SK-N-SH (cell line): ENCODE measurements at places on chromosomes 3 and 15.

DNA sequence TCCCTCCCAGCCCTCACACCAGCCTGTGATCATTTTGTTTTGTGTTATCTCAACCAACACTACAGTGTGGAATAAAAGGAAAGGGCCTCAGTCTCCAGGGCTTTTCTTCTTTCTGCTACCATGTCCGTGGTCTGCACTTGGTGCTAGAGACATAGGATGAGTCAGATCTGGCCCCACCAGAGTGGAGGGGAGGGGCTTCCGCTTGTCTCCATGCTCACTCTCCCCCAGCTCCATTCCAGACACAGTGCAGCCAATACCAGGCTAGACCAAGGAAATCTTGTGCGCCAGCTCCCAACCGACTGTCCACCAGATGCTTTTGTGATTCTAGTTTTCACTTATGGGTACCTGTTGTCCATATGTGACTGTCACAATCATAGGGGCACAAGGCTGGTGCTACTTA lies 51.9 kb upstream of the TMEM115 start:
- peak; percentile 53 for DNase-seq

- DNase-seq: no peak
These were observed 133.2 kb upstream of the STRIT1 start for GRCh38 chr3:155426524-155427230.

DNA sequence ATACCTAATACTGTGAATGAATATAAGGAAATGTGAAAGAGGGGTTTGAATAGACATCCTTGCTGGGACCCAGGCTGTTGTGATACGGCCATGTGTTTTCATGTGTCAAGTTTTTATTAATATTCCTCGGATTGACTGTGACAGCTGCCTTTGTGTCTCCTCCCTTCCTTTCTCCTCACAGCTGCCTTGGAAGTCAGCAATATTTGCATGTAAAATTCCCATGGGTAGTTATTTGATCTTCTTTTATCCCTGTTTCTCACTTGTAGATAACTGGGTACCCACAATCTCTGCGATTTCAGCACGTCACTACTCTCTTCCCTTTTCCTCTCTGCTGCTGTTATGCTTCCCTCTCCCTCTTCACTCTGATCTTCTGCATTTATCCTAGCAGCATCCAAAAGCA lies 9.4 kb downstream of the GPR156 start:
- DNase-seq: no peak

DNA sequence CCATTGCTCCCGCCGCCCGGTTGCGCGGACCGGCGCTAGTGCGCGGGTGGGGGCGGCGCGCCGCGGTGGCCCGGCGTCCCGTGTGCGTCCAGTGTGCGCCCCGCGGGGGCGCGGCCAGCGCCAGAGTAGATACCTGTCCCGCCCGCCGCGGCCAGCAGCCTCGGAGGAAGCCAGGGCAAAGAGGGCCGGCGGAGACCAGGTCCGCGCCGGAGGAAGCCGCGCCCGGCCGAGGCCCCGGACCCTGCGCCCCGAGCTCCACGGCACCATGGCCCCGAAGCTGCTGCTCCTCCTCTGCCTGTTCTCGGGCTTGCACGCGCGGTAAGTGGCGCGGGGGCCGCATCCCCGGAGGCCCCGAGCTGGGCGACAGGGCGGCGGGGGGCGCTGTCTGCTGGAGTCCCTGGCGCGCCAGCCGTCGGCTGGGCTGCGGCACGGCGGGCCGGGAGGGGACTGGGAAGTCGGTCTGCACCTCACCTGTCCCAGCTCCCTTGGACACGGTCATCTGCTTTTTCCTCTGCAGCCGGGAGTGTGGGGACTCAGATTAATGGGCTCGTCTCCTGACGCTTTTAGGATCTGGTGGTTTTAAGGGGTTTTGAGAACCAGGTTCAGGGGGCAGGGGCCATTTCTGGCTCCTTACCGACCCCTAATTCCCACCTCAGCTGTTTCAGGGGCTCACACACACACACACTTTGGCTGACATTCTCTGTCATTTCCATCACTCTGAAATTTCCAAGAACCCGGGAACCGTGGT lies 464 bp downstream of the GABRG3 start:
- DNase-seq: peak; percentile 74

DNA sequence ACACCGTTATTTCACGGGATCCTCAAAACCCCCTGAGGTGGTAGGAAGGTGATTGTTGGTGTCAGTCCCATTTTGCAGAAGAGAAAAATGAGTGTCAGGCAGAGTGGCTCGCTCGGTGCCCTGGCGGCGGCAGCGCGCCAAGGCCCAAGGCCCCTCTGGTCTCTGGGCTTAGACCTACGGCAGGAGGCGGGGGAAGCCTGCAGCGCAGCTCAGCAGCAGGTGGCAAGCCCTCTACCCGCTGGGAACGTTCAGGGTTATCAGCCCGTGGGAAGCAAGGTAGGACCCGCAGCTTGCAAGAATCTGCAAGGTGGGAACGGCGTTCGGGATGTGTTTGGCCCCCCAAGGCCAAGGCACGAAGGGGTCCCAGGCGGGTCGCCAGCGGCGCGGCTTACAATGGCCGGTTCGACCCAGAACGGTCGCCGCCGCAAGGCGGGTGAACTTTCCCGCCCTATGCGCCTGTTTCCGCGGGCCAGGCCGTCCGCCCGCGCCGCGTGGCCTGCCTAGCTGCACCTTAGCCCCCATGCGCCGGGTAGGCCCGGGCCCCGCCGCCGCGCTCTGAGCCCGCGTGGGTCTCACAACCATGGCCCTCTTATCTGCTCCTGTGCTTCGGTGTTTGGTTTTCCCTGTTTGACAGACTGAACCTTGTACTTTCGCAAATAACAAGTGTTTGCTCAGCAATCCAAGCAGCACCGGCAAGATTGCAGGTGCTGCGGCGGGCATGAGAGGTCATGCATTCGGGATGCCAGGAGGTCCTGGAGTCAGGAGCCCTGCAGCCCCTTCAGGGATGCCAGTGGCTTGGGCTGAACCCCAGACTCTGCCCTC lies 39.7 kb downstream of the CCNL1 start:
- no peak for DNase-seq

GRCh38 chr3:169945313-169945712 lies 21.3 kb upstream of the SEC62 start:
- DNase-seq: no peak

GRCh38 chr3:38376098-38376816 lies 29.7 kb downstream of the XYLB start:
- DNase-seq: no peak

DNA sequence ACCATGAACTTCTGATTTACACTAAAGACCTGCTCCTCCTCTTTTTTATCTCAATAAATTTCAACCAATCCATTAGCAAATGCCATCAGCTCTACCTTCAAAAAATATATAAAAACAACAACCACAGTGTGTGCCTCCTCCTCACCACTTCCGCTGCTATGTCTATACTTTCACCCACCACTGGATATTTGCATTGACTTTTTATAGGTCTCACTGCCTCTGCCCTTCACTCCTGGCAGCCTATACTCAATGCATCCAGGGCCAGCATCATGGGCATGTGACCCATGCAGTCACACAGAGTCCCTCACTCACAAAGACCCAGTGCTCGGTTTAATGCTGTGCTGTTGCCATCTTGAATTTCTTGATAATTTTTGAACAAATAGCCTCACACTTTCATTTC lies 53.5 kb upstream of the CCDC54 start:
- no peak for DNase-seq

GRCh38 chr15:59138243-59138642 lies 33.3 kb downstream of the CCNB2 start:
- DNase-seq: peak; percentile 72

DNA sequence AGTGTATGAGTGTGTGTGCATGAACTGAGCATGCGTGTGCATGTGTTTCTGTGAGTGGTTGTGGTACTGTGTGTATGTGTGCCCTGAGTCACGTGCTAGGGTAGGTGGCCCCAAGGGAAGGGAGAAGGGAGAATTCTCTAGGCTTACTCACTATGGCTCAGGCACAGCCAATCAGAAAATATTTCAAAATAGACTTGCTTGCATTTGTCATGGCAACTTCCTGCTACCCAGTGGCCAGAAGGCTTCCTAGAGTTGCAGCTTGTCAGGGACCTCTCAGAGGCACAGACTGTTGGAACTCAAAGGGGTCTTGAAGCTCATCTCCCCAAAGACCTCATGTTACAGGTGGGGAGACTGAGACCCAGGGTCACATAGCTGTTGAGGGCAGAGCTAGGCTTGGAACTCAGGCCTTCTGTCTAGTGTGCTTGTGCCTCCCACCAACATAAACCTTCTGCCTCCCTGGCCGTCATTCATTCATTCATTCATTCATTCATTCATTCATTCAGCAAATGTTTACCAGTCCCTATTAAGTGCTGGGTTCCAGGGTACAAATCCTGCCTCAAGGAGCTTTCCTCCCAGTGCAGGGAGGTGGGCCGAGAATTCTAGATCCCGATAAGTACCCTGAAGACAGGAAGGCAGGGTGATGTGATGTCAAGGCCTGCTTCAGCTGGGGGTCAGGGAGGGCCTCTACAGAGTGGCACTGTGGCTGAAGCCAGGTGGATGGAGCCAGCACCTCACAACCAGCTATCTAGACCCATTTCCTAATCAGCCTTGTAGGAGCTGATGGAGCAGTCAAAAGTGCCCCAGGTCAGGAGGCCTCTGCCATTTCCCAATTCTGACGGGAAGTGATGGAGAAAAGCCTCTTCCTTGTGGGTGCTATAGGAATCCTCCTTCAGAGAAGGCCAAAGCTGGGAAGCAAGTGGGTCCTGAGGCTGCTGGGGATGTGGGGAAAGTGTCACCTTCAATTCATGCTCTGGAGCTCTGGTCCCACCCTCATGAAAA lies 10.9 kb upstream of the RFT1 start:
- DNase-seq: no peak

DNA sequence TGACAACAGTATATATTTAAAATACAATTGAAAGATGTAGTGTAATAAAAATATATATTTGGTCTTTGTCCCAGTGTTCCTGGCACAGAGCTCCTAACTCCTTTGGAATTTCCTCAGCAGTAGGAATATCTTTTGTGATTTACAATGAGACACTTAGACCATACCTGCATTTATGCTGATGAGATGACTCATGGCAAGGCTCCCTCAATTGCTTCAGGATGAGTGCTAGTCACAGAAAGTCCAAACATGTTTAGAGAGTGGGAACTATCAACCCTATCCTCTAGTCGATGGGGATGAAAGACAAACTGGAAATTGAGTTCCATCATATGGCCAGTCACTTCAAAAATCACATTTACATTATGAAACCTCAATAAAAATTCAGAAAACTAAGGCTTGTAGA lies 588.3 kb upstream of the LMCD1 start:
- no peak for DNase-seq

DNA sequence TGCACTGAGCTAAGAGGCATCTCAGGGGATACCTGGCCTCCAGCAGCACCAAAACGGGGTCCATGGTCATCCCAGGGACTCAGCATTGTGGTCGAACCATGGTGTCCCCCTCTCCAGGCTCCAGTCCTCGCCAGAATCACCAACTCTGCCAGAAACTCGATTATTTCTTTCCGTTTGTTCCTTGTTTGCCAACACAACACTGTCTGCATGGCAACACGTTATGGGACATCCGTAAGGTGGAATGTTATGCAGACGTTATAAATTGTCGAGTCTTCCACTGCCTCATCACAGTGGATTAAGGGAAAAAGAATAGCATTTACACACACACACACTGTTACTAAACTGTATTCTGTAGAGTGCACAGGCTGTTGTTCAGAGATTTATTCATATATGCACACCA lies 52.5 kb upstream of the RPL32 start:
- no peak for DNase-seq

GRCh38 chr3:11523572-11524101 lies 120.1 kb downstream of the VGLL4 start:
- DNase-seq: no peak

DNA sequence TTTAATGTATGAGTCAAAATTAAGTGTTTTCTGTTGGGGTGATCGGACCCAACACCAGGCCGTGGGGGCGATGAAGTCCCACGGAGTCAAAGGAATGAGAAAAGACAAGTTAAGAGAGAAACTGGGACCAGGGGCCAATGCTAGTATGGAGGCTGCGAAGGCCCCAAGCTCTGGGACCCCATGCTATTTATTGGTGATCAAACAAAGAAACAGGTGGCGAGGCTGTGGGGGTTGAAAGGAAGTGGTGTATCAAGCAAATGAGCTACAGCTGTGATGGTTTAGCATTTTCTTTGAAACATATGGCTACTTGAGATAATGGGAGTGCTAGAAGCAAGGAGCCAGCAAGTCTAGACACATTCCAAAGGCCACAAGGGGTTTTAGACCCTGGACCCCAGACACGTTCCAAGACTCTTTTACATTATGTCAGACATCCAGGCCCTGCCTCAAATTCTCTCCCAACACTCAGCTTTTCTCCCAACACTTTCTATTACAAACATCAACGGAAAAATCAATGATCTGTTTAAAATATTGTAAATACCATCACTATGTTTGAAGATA lies 56.0 kb upstream of the SNRPN start:
- DNase-seq: no peak

- no peak for DNase-seq
These were observed 286.6 kb downstream of the PTPRG start for GRCh38 chr3:61847784-61848462.

- DNase-seq: no peak
These were observed 10.2 kb downstream of the PLSCR5 start for GRCh38 chr3:146594843-146595482.

- no peak for DNase-seq
These were observed 84.6 kb upstream of the DCBLD2 start for GRCh38 chr3:98986073-98986472.

- DNase-seq: no peak
These were observed 57.9 kb upstream of the DPH6 start for GRCh38 chr15:35603856-35604255.

DNA sequence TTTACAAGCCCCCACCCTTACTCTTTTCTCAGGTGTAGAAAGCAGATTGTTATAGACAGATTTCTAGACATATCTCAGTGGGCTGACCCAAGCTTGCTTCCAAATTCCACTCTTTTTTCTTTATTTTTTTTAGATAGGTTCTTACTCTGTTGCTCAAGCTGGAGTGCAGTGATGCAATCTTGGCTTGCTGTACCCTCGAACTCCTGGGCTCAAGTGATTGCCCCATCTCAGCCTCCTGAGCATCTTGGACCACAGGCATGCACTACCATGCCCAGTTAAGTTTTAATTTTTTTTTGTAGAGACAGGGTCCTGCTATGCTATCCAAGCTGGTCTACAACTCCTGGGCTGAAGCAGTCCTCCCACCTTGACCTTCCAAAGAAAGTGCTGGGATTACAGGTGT lies 53.5 kb upstream of the ADAMTS9 start:
- no peak for DNase-seq

DNA sequence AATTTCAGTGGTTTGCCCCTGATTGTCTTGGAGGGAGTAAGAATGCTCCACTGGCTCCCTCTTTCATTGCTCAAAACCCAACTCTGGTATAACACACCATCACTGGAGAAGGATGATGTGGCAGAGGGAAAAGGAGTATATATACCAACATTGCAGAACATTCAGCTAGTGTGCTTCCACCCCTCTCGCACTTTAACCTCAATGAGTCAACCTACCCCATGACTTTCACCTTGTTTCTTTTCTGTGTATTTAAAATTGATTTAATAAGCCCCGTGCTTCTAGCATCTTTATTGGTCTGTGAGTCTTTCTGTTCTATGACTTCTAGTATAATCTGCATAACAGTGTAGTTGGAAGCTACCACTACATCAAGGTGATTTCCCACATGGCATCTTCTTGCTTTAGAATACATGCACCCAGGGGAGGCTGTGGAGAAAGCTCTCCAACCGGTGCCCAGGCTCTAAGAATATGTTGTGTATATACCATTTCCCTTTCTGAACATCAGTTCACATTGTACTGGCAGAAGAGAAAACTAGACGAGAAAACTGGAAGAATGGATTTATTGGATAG lies 595.1 kb upstream of the TGFBR2 start:
- no peak for DNase-seq

- no peak for DNase-seq
These were observed 10.9 kb downstream of the SMAD3 start for GRCh38 chr15:67076147-67076843.

GRCh38 chr3:194497799-194498575 lies 11.2 kb upstream of the ATP13A3 start:
- no peak for DNase-seq
